CD14-positive monocyte (primary cell): ENCODE measurements at places on chromosomes 12 and 14.

- DNase-seq, result no peak
These were observed 71.8 kb upstream of the BCAT1 start for GRCh38 chr12:25020621-25021243.

DNA sequence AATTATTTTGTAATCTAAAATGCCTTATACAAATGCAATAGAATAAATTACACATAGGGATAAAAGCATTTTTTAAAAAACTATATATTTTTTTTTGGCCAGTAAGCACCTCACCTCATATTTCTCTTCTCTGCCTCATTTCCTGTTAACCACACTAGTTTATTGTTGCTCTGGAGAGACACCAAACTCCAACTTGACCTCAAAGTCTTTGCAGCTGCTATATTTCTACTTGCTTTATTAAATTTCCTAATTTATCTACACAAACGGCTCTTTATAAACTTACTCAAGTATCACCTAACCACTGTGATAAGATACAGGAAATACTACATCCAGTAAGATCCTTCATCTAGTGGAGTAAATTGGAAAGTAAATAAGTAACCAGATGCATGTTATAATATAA, 622.3 kb downstream of the C12orf50 start:
- DNase-seq, result no peak

DNA sequence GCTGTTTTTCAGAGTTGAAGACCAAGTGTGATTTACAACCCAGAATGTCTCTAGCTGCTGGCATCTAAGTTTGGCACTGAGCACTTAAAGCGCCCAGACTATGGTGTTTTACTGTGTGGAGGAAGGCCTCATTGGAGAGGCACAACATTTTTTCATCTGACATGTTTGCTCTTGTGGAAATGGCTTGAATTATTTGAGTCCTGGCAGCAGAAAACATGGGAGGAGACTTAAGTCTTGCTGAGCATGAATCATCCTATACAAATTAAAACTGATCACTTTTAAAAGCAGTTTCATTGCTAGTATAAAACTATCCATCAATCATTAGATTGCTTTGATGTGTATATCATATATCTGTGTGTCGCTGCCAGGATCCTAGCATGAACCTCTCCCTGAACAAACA, 85.9 kb upstream of the REP15 start:
- DNase-seq, result no peak

DNA sequence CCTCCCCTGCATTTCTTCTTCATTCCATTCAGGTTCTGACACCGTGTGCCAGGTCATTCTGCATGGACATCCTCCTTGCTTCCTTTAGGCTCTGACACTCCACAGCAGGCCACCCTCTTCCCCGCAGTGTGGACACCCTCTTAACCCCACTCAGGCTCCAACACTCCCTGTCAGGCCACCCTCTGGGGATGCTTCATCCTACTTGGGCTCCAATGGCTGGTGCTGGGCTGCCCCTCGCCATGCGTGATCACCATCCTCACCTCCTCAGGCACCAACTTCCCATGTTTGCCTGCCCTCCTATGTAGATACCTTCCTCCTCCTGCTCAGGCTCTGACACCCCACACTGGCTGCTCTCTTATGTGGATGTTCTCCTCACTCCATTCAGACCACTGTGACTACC, 6.6 kb upstream of the SNRPF start:
- no peak for DNase-seq

GRCh38 chr12:46663318-46663717, 162.5 kb downstream of the SLC38A4 start:
- DNase-seq, result no peak

GRCh38 chr14:66069830-66070541, 416.2 kb upstream of the CCDC196 start:
- DNase-seq, result no peak

GRCh38 chr14:90513161-90514014, 116.6 kb downstream of the CALM1 start:
- no peak for DNase-seq

- DNase-seq, result no peak
These were observed 196.5 kb upstream of the PZP start for GRCh38 chr12:9404469-9405260.

DNA sequence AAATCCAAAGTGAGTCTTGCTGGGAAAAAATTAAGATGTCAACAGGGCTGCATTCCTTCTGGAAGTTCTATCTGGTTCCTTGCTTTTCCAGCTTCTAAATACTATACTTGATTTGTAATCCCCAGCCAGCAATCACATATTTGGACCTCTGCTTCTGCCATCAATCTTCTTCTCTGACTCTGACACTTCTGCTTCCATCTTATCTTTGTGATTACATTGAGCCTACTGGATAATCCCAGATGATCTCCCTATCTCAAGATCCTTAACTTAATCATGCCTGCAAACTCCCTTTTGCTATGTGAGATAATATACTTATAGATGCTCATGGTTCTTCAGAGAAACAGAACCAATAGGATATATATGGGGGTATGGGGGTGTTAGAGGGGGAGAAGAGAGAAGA, 49.9 kb upstream of the ZDHHC17 start:
- DNase-seq, result no peak

GRCh38 chr12:103903993-103904392, 26.2 kb upstream of the HSP90B1 start:
- DNase-seq, result no peak

DNA sequence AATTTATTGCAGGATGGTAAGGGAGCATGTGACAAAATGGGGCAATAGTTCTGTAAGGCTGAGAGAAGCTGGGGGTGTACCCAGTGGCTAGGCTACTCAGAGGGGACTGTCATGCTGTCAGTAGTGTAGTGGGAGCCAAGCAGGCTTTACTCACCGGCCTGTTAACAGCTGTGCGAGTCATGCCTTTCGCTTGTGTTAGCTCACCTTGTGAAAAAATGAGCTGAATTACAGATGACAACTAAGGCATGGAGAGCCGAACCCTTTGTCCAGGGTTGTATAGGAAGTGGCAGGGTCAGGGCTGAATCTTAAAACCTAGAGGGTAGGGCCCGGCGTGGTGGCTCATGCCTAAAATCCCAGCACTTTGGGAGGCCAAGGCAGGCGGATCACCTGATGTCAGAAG, 37.9 kb downstream of the SH2B3 start:
- DNase-seq, result peak; percentile 84

DNA sequence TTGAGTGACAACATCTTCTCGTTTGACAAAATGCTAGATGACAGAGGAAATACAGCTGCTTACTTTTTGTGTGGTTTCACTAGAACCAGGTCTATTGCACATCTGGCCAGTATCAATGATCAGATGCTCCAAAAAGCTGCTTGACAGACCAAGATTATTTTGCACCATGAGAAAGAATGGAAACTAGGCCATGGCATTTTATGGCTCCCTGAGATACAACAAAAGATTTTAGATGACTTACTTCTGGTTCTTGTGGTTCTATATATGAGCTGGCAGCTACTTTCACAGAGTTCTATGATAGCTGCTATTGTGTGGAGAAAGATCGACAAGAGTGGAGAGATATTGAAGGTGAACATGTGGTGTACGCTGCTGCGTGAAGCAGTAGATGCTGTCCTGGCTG, 25.9 kb upstream of the PPFIBP1 start:
- DNase-seq, result no peak

GRCh38 chr12:92719674-92720073, 16.9 kb downstream of the PLEKHG7 start:
- DNase-seq, result no peak

GRCh38 chr12:100715976-100716944, 78.3 kb upstream of the ANO4 start:
- DNase-seq, result no peak
